ENCODE measurements at places on chromosomes 2 and 18. TPM values are rescaled to one million over a fixed set of nuclear protein-coding genes. Genes with fewer than 3 reads are reported as not detected.
A peak's percentile ranks its signal among the peaks of the same experiment; 100 is the strongest.

DNA sequence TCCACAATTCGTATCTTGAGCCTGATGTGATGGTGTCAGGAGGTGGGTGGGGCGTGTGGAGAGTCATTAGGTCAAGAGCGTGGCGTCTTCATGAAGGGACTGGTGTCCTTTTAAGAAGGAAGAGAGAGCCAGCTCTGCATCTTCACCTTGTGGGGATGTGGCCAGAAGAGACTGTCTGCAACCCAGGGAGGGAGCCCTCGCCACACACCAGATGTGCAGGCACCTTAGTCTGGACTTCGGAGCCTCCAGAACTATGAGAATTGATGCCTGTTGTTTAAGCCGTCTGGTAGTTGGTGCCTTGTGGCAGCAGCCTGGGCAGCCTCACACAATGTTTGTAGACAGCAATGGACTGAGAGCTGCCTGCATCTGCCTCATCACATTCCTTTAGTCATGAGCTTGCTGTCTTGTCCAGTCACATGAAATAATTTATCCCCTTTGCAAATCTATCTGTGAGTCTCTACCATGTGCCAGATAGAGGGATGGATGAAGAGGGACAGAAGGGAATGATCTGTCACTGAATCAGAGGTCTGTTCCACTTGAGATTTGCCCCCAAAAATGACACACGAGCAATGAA is 61.0 kb downstream of the MYT1L start:
- peak overlapping the region; percentile 15 for H3K4me3 ChIP-seq
- H3K36me3 ChIP-seq, result 0 out of 2 replicates have a peak, but pooled peaks cover 4% of the 10 kb centered on the region
- no peak for DNase-seq
- H3K4me1 ChIP-seq, result peaks cover 37% of the 10 kb centered on the region
- H3K27ac ChIP-seq, result peak overlapping the region; percentile 55
- H3K27me3 ChIP-seq, result peaks cover 6% of the 10 kb centered on the region

GRCh38 chr2:73386894-73387636 is 1.4 kb downstream of the ALMS1 start:
- peak overlapping the region; percentile 96 for H3K4me3 ChIP-seq
- DNase-seq, result no peak
- peaks cover 28% of the 10 kb centered on the region for H3K4me1 ChIP-seq
- H3K27me3 ChIP-seq, result no peaks in the 10 kb centered on the region
- no peaks in the 10 kb centered on the region for H3K36me3 ChIP-seq

- H3K4me1 ChIP-seq, result no peaks in the 10 kb centered on the region
- H3K4me3 ChIP-seq, result no peak overlapping the region
- H3K27me3 ChIP-seq, result no peaks in the 10 kb centered on the region
- no peak overlapping the region for H3K27ac ChIP-seq
- no peak for DNase-seq
Measured at GRCh38 chr2:71395471-71395870, 57.9 kb upstream of the DYSF start.

GRCh38 chr18:79191418-79191817 is 122.2 kb downstream of the ATP9B start:
- no peak overlapping the region for H3K4me3 ChIP-seq
- no peaks in the 10 kb centered on the region for H3K4me1 ChIP-seq
- no peak overlapping the region for H3K27ac ChIP-seq
- no peak for DNase-seq
- no peaks in the 10 kb centered on the region for H3K27me3 ChIP-seq

The TFCP2L1 gene
- total RNA-seq, result not detected

The KCNK3 gene
- not detected for total RNA-seq

Measured in HFFc6 (cell line).